Brain microvascular endothelial cell (primary cell): ENCODE measurements at places on chromosomes 6 and 20.

DNA sequence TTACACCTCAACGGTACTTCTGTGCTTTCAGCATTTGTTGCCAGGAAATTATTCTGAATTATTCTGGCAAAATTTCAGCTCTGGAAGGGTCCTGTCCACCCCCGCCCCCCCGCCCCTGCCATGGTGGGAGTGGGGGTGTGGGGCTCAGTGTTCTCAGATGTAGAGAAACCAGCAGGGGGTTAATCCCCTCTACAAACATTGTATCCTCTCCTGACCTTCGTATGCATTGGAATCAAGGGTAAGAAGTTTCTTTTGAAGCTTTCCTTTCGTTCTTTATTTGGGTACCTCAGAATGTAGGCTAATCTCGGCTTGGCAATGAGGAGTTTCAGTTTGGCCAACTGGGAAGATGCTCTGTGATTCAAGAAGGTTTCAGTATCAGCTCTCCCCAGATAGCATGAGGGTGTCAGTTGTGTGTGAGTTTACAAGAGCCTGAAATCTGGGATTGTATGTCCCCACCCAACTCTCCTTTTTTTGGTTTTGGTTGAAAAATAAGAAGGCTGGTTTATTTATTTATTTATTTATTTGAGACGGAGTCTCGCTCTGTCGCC lies 25.5 kb upstream of the OLIG3 start:
- no peak for DNase-seq

GRCh38 chr6:105397987-105398386 lies 4.9 kb downstream of the PREP start:
- no peak for DNase-seq

GRCh38 chr6:1144842-1145767 lies 166.8 kb upstream of the FOXQ1 start:
- no peak for DNase-seq

GRCh38 chr20:43958626-43959025 lies 44.0 kb downstream of the TOX2 start:
- DNase-seq: no peak

DNA sequence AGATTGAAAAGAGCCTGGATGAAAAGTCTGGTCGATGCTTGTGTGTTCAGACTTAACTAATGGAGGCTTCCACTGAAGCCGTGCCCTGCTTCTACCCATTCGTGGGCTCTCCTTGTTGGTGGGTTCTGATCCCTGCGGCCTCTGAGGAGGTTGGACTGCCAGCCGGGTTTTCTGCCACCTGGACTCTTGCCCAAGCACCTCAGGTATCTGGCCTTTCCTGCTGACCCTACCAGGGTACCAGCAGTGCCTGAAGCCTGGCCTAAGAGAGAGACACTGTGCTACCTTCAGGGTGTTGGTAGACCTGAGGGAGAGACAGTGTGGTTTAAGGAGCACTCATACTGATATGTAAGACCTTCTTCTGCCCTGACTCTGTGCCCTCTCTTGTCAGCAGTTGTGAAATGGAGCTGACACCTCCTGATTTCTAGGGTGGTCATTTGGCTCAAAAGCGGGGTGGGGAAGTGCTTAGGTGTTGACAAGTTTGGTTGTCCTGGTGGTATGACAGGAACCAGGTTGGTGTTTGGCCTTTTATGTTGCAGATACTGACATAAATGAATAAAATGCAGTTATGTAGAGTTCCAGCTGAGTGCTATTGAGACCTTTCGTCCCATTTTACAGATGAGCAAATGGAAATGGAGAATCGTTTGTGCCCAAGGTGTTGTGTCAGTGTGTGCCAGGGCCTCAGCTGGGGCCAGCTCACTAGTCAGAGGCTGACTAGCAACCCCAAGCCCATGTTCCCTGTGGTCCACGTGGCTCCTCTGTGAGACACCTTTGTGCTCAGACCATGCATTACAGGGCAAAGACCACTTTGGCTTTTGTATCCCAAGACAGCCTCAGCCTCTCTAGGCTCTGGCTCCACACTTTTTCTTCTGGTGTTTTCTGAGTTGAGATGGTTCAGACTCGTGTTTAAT lies 3.1 kb downstream of the PLCG1 start:
- no peak for DNase-seq

DNA sequence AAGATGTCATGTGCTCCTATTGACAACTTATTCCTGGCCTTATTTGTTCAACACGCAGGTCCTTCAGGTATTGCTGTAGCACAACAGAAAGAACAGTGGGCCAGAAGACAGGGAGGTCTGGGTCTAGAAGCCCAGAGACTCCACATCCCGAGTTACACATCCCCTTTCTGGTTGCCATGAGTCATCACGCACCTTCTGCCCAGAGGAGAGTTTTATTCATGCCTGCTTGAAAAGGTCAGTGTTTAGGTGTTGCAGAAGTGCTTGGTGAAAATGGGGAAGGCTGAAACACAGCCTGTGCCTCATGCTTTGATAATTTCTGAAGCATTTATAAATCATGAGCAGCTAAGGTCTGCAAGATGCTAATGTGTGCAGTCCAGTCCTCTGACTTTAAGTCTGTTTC lies 256.4 kb downstream of the GMPR start:
- no peak for DNase-seq

DNA sequence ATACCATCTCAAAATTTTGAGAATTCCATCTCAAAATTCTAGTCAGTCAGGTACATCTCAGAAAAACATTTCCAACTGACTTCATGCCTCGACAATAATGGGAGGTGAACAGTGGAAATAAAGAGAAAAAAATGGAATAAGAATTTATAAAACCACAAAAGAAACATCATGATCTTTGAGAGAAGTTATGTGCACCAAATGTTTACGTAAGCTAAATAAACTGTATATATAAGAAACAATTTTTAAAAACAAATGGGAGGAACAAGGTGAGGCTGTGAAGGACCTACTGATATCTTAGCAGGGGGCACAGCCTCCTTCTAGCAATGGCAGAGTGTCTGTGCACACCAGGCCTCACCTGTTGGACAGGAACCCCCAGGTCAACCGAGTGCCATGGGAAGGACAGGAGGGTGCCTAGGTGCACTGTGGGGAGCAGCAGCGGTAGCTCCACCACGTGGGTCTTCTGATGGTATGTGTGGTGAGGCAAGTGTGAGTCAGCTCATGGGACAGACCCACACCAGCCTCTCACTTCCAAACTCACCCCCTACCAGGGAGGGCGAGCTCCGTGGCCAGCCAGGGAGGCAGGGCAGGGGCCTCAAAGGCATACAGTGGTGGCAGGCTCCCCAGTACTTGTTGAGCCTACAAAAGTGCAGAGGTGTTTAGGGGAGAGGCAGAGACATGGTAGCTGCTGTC lies 23.2 kb downstream of the DIDO1 start:
- peak; percentile 44 for DNase-seq

DNA sequence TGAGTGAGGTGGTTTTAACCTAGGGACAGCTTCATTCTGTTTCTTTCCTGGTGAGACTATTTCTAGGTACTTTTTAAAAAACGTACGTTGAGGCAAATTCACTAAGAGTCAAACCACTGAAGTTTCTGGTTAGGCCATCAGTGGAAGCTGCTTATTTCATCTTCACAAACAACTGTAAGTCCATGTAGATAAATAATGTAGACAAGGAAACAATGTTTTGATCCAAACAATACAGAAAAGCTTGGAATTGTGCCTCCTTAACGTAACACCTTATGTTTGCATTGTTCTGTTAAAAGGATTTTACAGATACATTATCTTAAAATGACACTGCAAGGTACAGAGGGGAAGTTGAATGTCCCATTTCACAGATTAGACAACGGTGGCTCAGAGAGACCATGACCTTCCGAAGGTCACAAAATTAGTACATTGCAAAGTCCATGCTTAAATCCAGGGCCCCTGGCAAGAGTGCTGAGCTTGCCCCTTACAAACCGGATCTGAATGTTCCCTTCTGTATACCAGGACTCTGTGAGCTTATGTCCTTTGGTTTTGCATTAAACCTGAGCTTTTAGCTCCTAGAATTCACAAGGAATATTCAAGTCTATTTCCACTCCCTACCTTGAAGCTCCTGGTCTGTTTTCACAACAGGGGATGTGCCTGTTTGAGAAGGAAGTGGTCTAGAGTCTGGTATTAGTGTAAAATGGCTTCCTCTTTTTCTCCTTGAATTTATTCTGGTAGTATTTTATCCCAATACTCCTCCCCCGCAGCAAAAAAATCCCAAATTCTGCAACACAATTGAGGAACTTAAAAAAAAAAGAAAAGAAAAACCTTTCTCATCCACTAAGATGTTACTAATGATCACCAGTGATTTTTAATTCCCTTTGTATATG lies 28.9 kb upstream of the ZNF217 start:
- no peak for DNase-seq

DNA sequence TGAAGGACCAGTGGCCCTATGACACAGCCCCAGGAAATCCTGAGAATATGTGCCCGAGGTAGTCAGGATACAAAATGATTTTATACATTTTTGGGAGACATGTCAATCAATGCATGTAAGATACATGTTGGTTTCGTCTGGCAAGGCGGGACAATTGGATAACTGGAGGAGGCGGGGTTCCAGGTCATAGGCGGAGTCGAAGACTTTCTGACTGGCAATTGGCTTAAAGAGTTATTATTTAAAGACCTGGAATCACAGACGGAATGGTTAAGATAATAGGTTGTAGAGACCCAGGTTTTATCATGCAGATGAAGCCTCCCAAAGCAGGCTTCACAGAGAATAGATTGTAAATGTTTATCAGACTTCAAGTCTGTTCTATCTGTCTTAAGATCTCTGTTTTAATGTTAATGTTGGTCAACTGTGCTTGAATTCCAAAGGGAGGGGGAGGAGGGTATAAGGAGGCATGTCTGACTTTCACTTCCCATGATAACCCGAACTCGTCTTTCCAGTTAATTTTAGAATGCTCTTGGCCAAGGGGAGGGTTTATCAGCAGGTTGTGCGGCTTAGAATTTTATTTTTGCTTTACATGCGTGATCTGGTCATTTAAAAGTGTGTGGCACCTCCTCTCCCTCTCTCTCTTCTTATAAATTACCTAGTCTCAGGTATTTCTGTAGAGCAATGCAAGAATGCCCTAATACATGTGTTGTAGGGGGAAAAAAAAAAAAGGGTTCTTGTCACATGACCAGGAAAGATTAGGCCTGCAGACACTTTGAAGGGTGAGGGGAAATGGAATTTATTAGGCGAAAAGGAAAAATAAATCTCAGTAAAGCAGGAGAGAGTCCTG lies 230.7 kb downstream of the NFATC2 start:
- DNase-seq: peak; percentile 29

DNA sequence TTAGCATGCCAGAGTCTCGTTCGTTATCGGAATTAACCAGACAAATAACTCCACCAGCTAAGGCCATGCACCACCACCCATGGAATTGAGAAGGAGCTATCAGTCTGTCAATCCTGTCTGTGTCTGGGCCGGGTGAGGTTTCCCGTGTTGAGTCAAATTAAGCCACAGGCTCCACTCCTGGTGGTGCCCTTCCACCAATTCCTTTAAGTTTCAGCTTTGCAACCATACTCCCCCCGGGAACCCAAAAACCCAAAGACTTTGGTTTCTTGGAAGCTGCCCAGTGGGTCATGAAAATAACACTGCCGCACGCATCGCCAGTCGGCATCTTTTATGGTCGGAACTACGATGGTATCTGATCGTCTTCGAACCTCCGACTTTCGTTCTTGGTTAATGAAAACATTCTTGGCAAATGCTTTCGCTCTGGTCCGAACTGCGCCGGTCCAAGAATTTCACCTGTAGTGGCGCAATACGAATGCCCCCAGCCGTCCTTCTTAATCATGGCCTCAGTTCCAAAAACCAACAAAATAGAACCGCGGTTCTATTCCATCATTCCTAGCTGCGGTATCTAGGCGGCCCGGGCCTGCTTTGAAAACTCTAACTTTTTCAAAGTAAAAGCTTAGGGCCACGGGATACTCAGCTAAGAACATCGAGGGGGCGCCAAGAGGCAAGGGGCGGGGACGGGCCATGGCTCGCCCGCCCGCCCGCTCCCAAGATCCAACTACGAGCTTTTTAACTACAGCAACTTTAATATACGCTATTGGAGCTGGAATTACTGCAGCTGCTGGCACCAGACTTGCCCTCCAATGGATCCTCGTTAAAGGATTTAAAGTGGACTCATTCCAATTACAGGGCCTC lies 1958.5 kb upstream of the DEFB115 start:
- no peak for DNase-seq

- DNase-seq: no peak
These were observed 24.5 kb upstream of the POPDC3 start for GRCh38 chr6:105204331-105204730.

DNA sequence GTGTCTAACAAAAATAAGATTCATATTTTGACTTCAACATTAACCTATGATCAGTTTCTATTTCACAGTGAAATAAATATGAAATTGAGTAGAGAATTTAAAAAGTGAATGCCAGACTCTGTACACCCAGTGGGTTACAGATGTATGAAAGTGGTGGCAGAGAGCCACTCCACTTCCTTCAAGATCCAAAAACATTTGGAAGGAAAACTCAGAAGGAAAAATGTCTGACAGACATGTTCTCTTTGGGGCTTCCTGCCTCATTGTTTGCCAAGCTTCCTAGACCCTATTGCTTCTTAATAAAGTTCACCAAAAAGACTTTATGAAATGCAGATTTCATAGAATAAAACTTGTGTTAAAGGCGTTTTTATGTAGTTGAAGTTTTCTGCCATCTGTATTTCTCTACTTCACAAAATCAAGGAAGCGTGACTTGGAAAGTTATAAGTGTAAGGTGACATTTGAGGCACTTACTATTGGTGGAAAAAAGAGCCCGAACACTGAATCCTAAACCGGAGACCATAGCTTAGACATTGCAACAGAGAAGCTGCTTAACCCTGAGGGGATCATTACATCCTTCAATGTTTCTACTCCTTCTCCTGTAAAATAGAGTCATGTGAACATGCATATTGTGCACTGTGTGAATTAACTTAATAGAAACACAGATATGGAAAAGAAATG lies 12.8 kb downstream of the HMGCLL1 start:
- no peak for DNase-seq

DNA sequence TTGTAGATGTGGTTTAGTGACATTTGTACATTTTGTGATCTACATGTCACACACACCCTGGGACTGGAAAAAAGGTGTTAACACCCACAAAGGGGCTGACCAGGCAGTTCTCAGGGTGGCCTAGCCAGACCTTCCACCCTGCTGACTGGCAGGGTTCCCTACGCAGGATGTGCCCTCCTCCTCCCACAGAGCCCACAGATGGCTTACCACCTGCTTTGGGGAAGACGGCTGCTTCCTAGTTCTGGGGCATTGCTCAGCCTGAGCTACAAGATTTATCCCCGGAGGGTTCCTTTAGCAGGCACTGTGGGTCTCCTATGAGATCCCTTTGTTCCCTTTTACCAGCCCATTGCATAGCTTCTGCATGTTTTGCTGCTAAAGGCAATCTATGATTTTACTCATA lies 35.1 kb downstream of the SNAP25 start:
- no peak for DNase-seq

GRCh38 chr6:134593442-134593841 lies 275.5 kb upstream of the SGK1 start:
- DNase-seq: no peak

- DNase-seq: no peak
These were observed 278.7 kb upstream of the RNF217 start for GRCh38 chr6:124683507-124683906.

DNA sequence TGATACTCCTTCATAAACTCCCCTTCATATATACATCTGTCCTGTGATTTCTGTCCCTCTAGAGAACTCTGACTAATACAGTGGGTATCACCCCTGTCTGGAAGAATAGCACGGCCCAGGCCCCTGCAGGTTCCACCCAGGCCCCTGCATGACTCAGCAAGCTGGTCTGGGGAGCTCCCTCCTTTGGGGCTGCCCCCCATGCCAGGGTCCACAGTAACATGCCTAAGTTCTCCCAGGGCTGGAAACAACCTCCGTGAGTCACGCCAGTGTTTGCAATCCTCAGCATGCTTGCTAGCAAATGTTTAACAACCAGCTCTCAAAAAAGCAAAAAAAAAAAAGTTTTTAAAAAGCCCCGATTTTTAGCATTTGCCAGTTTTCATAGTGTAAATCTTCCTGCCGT lies 134.3 kb upstream of the CDH4 start:
- DNase-seq: peak; percentile 5

GRCh38 chr20:44208165-44208564 lies 2.4 kb downstream of the OSER1 start:
- no peak for DNase-seq
